ENCODE measurements at places on chromosomes 7 and 10. TPM values are rescaled to one million over a fixed set of nuclear protein-coding genes. Genes with fewer than 3 reads are reported as not detected.

Gene PDZD7
- 0.53 TPM for total RNA-seq

Gene HYAL4
- total RNA-seq: not detected

Gene TMEM176A
- 31.5 TPM for total RNA-seq

Gene FAM131B
- 0.53 TPM for total RNA-seq

Gene LIPF
- 7.1 TPM for total RNA-seq
